ENCODE measurements at places on chromosomes 4 and X.

DNA sequence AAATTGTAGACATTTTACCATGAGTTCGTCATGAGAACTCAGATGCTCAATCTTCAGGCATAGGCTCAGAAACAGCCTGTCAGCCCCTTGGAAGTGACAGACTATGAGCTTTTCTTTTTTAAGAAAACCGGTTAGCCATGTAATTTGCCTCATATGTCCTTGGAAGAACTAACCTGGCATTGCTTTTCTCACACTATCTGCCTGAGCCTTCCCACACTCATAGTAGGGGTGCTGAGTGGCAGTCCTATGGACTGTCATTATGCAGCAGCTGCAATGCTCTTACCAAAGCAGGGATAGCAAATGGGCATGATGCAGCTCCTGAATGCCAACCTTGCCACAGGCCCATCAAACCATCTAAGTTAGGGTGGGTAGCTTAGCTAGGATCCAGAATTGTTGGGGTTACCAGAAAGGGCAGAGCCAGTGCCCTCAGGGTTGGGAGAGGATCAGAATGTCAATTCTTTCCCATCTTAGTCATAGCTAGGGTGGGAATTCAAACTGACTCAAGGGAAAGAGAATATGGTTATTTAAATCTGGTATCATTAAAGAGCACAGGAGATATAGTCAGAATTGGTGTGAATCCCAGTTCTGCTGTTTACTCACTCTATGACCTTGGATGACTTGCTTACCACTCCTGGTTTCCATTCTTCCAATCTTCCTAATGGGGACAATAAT is 230.6 kb upstream of the CPEB2 start:
- DNase-seq = no peak

DNA sequence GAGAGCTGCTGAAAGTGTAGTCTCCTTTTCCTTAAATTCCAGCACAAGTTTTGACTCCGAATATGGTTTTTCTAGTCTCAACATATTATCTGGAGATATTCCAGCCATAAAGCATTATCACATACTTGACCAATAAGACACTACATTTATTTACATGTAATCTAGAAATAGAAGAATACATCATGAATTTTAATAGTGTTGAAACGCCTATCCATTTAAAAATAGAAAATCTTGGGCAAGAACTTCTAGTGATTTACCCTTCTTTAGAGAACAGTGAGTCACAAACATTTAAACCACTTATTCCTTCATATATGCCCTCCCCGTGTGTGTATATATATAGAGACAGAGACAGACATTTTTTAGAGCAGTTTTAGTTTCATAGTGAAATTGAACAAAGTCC is 161.5 kb downstream of the SOWAHB start:
- DNase-seq = no peak

GRCh38 chr4:13642170-13642950 is 14.8 kb upstream of the BOD1L1 start:
- DNase-seq = no peak

GRCh38 chr4:40434126-40434687 is 99.1 kb downstream of the CHRNA9 start:
- no peak for DNase-seq

- DNase-seq = no peak
Observed at GRCh38 chr4:186634591-186635128, 79.3 kb upstream of the MTNR1A start.

DNA sequence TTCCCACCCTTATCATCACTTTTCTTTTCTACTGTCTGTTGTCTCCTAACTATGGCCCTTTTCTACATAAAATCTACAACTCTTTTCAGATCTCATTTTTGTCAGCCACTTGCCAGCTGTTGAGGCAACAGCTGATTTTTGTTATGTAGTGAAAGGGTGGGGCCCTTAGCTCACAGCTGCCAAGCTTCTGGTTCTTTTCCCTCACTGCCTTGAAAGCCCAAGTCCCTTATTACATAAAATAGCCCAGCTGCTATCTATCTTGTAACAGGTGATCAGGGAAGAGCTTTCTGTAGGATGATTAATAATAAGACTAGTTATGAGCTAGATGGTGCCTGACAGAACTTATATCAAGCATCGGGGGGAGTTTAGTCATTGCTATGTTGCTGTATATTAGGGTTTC is 45.9 kb downstream of the ADGRL3 start:
- DNase-seq = no peak

GRCh38 chrX:154785716-154786115 is 19.6 kb downstream of the MPP1 start:
- DNase-seq = no peak

GRCh38 chr4:75634951-75635350 is 4.6 kb upstream of the CDKL2 start:
- no peak for DNase-seq

- no peak for DNase-seq
Observed at GRCh38 chrX:37364666-37365065, 15.5 kb downstream of the PRRG1 start.

DNA sequence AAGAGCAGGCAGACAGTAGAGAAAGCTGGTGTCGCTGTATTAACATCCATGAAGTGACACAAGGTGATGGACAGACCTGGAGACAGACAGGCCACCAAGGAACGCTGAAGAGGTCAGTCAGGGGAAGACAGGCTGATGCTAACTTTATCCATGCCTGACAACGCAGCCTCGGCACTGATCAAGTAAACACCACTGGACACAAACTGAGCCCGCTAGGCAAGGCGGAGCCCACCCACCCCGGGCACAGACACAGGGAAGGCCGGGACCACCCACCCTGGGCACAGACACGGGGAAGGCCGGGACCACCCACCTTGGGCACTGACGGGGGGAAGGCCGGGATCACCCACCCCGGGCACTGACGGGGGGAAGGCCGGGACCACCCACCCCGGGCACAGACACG is 18.8 kb downstream of the PPP2R3B start:
- DNase-seq = no peak

GRCh38 chr4:11505221-11505971 is 76.7 kb upstream of the HS3ST1 start:
- peak; percentile 18 for DNase-seq

GRCh38 chr4:145170223-145170622 is 10.2 kb downstream of the OTUD4 start:
- DNase-seq = no peak

GRCh38 chrX:14386981-14387380 is 142.4 kb upstream of the GLRA2 start:
- no peak for DNase-seq

GRCh38 chrX:54043541-54044125 is 640 bp downstream of the PHF8 start:
- DNase-seq = no peak

DNA sequence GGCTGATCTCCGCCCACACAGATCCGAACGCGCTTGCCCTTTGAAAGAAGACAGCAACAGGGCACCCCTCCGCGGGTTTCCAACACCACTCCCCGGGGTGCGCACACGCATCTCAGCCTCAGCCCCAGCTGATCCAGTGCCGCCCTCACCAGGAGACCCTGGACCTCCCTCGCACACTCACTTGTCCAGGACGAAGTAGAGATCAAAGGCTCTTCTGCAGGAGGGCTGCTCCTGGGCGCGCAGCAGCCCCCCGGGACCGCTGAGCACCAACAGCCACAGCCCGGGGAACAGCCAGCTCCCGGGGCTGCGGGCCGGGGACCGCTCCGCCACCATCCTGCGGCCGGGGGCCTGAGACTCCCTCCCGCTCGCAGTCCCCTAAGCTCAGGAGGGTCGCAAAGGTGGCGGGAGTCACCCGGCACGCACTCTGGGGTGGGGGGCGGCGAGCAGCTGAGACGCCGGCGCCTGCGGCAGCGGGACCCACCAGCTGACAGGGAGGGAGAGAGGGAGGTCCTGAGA is 743 bp downstream of the ANTXR2 start:
- DNase-seq = peak; percentile 27

DNA sequence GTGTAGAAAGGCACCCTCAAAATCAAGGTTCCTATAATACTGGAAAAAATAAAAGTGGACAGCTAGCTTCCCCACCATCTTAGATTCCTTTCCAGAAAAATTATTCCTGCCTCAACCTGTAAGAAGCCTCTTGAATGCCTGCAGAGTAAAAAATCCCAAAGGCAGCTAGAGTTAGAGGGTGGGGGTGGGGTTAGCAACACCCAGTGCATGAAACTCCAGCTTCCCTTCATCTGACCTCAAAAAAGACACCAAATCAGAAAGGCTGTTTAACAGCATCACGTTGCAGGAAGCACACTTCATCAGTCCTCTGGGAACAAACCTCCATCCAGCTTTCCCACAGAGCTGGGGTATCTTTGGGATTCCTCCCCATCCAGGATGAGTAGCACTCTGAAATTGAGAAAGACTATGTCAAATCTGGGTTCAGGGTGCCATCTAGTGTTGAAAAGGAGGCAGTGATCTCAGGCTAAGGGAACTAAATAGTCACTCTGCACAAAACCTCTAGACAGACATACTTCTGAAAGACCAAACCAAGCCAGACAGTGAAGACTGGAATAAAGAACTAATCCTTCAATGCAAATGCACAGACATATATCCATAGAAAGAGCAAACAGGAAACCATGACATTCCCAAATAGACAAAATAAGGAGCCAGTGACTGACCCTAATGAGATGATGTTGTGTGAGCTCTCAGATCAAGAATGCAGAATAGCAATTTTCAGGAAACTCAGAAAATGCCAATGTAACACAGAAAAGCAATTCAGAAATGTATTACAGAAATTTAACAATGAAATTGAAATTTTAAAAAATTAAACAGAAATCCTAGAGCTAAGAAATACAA is 97.9 kb downstream of the ARHGEF9 start:
- no peak for DNase-seq

DNA sequence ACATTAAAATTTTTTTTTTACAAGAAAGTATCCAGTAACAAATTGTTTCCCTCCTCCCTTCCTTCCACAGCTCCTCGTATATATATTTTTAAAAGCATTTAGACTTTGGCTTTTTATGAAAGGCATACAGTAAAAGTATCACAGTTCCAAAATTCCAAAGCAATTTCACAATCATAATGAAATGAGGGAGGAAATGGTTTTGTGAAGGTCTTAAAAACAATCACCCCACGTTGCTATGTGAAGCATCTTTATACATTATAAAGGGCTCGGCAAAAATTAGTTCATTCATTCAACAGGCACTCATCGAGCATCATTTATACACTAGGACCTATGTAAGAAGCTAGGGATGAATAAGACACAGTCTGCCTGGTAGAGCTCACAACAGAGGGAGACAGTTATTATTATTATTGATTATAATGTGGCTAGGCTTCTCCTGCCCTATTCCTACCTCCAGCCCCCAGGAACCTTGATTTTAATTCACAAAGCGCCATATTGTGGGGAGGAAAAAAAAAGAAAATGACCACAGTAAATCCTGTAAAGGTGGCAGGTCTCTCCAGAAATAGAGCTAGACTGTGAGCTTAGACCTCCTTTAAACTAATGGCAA is 239.9 kb downstream of the MAML3 start:
- no peak for DNase-seq

- DNase-seq = no peak
Observed at GRCh38 chr4:55549888-55550287, 3.2 kb upstream of the CLOCK start.

GRCh38 chrX:10944136-10944885 is 166.8 kb upstream of the HCCS start:
- DNase-seq = no peak

- no peak for DNase-seq
Observed at GRCh38 chrX:1558761-1559468, 21.9 kb upstream of the P2RY8 start.

- no peak for DNase-seq
Observed at GRCh38 chr4:148044912-148045352, 313.0 kb downstream of the ARHGAP10 start.

- DNase-seq = no peak
Observed at GRCh38 chrX:70592091-70592490, 147.5 kb downstream of the DLG3 start.

DNA sequence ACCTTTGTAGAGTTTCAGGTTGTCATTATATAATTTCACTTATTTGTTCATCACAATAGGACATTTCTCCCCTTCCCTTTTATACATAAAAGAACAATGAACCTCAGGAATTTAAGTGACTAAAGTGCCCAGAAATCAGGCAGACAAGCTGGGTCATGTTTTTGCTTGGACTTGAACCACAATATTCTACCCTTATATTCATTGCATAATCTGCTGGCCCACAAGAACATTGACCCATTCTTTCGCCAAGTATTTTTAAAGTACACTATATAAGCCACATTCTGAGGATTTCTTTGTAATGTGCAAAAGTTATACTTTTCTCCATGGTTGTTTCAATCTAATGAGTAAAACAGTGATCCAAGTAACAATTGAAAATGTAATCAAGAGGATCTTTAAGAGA is 637.5 kb upstream of the SLIT2 start:
- DNase-seq = no peak

GRCh38 chr4:185902654-185903053 is 90.7 kb upstream of the SORBS2 start:
- DNase-seq = no peak

DNA sequence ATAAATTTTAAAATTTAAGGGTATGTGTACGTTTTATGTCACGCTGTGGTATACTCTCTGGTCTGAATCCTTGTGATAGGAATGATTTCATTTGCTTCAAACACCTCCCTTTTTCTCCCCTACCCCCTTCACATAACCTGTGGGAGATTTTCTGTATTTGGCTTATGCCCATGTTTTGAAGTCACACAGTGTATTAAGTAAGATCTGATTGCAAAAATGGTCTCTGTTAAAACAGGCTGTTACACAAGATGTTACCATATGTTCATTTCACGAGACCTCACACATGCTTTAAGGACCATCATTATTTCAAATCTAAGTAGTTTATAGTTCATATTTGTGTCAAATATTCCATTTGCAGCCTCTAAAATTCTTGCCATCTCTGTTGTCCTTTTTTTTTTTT is 63.5 kb downstream of the TMEM131L start:
- no peak for DNase-seq

DNA sequence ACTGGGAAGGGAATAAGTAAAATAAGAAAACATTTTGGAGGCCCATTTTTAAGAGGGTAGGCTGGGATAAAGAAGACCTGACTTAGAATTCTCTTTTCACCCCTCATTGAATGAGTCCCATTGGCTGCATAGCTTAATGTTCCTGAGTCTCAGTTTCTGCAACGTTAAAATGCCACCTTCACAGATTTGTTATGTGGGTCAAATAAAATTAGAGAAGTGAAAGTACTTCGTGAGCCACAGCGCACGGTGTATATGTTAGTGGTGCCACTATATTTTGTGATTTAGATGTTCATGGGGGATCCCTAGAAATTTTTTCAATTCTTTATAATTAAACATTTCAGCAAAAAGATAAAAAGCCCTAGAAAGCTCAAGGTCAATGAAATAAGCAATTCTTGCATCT is 109.2 kb upstream of the HS3ST1 start:
- no peak for DNase-seq

GRCh38 chr4:30354605-30355004 is 365.6 kb upstream of the PCDH7 start:
- no peak for DNase-seq

GRCh38 chrX:74395556-74395955 is 25.7 kb upstream of the SLC16A2 start:
- no peak for DNase-seq

- no peak for DNase-seq
Observed at GRCh38 chr4:127229855-127230608, 402.7 kb upstream of the INTU start.

Measured in activated T-cell treated with anti-CD3 and anti-CD28 coated beads for 24 hours (primary cell).